Activated T-helper 1 cell treated with anti-CD3 and anti-CD28 coated beads, Interleukin-2, amount 50 U/mL, for 16 hours (primary cell): ENCODE measurements at places on chromosomes 5 and 9.

DNA sequence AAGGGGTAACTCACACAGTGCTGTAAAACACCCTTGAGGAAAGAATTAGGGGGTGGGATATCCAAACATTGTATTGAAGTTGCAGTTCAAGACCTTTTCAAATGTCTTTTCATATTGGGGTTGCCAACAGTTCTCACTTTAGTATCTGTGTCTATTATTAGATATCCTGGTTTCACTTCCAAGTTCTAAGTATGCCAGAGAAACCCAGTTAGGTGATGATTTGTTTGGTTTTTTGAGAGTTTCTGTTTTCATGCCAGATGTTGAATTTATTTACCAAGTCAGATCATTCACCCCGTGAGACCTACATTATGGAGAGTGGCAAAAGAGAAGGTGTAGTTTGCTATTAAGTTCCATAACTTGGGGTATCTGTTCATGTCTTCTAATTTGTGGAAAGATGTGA, 64.5 kb downstream of the C9orf152 start:
- DNase-seq = no peak

DNA sequence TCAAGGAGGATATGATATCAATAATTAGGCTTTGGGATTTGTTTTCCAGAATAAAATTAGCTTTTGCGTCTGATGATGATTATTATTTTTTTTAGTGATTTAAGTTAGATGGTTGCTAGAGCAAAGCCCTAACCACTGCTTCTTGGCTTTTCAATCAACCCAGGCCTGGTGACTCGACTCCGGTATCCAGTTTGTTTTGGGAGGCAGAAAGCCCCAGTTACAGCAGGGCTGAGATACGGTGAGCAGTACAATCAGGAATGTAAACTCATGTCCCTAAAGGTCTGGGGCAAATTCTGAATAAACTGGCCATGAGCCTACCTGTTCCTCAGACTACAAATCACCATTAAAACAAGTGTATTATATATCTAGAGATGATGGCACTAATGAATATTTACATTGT, 24.4 kb upstream of the CYFIP2 start:
- DNase-seq = no peak

DNA sequence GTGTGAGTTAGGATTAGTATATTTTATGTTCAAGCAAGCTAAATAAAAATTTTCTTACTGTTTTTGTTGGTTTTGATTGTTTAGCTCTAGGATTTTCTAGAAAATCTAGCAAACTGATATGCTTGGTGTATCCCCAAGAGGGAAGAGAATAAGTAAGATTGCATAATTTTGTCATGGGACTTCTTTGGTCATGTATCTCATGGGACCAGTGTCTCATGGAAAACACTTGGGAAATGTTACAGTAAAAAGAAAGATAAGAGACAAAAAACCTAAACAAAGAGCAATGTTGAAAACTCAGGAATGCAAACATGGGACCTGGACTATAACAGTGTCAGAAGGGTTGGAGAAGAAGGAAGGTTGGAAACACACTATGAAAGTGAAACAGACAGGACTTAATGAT, 119.4 kb downstream of the TLR4 start:
- DNase-seq = no peak

DNA sequence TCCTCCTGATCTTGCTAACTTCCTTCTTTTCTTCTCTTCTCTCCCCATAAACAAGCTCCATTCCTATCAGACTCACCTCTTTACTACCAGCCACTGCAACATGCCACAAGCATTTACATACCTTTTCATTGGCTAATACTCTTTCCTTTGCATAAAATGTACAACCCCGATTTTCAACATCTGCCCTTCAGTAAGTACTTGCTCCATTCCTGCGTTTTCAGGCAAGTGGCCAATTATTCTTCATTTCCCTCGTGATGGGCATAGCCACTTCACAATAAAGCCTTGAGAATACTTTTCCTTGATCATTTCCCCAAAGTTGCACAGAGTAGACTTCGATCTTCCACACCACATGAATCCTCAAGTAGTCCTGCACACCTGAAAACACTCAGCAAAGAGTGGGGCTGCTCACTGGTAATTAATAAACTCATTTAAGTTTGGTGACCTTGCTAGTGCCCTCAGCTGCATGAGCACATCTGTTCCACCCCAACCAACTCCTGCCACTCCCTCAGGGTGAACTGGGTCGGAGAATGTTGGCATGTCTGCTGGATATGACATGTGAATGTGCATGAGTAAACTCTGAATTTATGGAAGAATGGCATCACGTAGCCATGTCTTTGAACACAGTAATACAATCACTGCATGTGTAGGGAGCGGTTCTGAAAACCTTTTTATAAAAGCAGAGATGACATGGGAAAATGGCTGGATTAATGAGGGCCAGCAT, 535.8 kb downstream of the SEMA5A start:
- DNase-seq = no peak

GRCh38 chr9:131954299-131954698, 125.4 kb downstream of the MED27 start:
- DNase-seq = no peak

GRCh38 chr9:16732546-16732945, 137.9 kb downstream of the BNC2 start:
- no peak for DNase-seq

DNA sequence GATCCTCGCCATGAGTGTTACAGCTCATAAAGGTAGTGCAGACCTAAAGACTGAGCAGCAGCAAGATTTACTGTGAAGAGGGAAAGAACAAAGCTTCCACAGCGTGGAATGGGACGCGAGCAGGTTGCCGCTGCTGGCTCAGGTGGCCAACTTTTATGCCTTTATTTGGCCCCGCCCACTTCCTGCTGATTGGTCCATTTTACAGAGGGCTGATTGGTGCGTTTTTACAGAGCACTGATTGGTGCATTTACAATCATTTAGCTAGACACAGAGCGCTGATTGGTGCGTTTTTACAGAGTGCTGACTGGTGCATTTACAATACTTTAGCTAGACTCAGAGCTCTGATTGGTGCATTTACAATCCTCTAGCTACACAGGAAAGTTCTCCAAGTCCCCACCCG, 13.9 kb downstream of the PLK2 start:
- no peak for DNase-seq

DNA sequence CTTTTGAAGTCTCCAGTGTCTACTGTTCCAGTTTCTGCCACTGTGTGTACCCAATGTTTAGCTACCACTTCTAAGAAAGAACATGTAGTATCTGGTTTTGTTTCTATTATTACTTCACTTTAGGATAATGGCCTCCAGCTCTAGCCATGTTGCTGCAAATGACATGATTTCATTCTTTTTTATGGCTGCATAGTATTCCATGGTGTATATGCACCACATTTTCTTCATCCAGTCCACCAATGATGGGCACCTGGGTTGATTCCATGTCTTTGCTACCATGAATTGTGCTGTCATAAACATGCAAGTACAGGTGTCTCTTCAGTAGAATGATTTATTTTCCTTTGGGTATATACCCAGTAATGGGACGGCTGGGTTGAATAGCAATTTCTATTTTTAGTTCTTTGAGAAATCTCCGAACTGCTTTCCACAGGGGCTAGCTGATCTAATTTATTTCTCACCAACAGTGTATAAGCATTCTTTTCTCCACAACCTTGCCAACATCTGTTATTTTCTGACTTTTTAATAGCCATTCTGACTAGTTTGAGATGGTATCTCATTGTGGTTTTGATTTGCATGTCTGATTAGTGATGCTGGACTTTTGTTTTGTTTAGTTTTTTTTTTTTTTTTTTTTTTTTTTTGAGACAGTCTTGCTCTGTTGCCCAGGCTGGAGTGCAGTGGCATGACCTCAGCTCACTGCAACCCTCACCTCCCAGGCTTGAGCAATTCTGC, 68.9 kb downstream of the WDR41 start:
- no peak for DNase-seq

- DNase-seq = no peak
Observed at GRCh38 chr9:98368366-98369065, 113.1 kb upstream of the TBC1D2 start.

DNA sequence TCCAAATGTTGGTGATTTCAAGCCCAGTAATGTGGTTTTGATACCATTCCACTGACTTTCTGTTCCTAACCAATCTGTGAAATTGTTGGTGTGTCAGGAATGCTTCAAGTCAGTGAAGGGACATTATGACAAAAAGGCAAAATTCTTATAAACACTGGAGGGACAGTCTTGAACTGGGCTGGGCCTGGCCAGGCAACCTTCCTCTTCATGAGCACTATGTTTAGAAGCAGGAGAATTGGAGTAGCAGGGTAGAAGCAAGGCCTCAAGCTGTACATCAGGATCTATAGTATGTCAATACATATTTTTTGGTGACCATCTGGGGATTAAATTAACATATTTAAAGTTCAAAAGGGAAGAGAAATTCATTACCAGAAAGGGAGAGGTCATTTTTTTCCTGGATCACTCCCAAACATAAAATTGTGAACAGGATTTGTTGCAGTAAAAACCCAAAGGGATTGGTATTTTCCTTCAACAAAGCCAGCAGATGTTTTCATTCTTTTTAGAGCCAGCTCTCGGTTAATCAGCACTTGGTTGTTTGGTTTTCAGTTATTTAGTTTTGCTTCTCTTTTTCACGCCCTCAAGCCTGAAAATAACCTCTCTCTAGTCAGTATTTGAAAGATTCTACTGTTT, 77.9 kb upstream of the PIK3R1 start:
- no peak for DNase-seq

DNA sequence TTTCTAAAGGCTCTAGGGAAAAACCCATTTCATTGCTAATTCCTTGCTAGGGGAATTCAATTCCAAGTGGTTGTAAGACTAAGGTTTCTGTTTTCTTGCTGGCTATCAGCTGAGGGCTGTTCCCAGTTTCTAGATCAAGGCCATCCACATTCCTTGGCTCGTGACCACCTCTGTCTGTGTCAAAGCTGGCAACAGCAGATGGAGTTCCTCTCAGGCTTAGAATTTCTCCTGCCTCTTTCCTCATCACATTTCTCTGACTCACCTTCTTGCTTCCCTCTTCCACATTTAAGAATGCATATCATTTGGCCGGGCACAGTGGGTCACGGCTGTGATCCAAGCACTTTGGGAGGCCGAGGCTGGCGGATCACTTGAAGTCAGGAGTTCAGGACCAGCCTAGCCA, 19.0 kb downstream of the DAB2IP start:
- DNase-seq = no peak

GRCh38 chr5:169942181-169942580, 38.1 kb downstream of the INSYN2B start:
- no peak for DNase-seq

DNA sequence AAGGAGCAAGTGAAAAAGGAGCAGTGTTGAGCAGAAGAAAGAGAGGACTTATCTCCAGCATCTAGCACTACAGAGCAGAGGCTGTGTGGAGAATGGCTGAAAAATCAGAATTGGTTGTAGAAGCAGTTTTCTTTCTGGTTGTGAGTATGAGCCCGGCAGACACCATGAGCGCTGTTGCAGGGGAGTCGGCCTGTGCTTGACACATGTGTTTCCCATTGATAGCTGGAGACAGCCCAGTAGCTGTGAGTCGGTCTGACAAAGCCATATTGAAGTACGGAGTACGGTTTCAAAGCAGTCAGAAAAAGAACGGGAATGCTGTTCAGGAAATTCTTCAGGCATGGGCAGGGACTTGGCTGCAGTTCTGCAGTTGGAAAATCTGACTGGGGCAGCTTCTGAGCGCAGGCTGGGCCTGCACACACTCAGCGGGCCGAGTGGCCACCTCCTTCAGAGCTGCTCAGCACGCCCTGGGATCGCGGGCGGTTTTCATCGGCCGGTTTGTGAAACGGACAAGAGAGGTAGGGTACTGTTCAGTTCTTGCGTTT, at the start of gene SGCD:
Gene SGCD (plus strand): TSS at position 447 of the 542 bp plus-strand sequence.
- DNase-seq = no peak

- no peak for DNase-seq
Observed at GRCh38 chr5:104951829-104952228, 1389.2 kb upstream of the NUDT12 start.

GRCh38 chr5:171649075-171649401, 136.6 kb upstream of the SMIM23 start:
- no peak for DNase-seq

GRCh38 chr9:71003346-71003745, 118.1 kb downstream of the TRPM3 start:
- DNase-seq = no peak

GRCh38 chr5:53575101-53575500, 14.7 kb downstream of the NDUFS4 start:
- no peak for DNase-seq

DNA sequence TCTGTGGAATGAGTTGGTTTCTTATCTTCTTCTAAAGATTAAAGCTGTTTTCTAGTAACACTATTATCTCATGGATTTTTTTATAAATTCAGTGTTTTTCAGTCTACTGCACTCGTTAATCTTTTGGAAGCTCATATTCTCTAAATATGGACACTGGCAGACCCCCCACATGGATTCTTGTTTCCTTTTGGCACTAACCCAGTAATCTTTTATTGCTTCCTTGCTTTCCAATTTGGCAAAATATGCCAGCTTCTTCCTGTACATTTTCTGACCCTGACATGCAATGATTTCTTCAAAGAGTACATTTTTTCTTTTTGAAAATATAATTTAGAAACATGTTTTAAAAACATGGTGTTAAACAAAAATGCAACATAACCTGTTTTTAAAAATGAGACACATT, 474.2 kb upstream of the FTMT start:
- DNase-seq = no peak

DNA sequence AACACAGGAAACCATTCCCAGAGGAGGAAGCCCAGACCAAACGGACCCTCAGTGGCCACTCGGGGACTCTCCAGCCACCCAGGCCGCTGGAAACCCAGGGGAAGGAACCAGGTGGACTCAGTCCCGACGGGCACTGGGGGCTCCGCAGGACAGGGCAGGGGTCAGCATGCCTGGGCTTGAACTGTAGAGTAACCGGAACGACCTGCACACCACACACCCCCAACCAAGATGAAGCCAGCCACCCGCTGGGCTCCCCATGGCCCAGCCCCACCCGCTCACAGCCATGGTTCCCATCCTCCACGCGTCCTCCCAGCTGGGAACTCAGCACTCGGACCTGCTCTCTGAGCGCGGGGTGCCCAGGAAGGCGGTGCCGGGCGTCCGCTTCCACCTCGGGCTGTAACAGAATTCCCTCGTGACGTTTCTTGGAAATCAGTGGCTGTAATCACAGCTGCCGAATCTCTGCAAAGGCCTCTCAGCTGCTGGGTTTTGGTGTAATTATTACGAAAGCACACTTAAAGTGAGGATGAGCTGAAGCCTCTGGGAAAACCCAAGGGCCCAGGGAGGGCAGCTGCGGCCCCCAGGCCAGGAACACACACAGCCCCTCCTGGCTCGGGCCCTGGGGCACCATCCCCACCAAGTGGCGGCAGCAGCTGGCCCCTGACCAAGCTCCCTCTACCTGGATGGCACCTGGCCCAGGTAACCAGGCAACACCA, 13.8 kb downstream of the NACC2 start:
- DNase-seq = no peak

- no peak for DNase-seq
Observed at GRCh38 chr5:40401284-40402006, 278.3 kb upstream of the PTGER4 start.

DNA sequence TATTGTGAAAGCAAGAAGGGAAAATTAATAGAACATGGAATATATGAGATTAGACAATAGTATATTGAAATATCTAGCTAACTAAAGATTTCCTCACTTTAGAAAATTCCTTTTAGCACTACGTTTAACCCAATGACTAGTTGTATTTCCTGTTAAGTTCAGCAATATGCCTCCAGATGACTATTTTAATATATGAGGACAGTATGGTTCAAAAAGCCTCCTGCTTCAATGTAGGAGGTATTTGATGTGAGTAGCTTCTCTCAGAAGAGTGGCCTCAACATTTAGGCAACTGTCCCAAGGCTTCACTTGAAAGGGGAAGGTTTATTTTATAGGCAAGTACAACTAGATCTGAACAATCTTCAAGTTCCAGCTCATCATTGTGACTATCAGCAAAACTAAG, 2.0 kb upstream of the MEF2C start:
- no peak for DNase-seq
